ENCODE measurements at places on chromosomes 2 and 18. TPM values are rescaled to one million over a fixed set of nuclear protein-coding genes. Genes with fewer than 3 reads are reported as not detected.

CHRNA1 gene
- total RNA-seq = not detected

PLCD4 gene
- total RNA-seq = 0.49 TPM

ARHGAP25 gene
- total RNA-seq = 46.7 TPM

IL37 gene
- total RNA-seq = not detected

DNA sequence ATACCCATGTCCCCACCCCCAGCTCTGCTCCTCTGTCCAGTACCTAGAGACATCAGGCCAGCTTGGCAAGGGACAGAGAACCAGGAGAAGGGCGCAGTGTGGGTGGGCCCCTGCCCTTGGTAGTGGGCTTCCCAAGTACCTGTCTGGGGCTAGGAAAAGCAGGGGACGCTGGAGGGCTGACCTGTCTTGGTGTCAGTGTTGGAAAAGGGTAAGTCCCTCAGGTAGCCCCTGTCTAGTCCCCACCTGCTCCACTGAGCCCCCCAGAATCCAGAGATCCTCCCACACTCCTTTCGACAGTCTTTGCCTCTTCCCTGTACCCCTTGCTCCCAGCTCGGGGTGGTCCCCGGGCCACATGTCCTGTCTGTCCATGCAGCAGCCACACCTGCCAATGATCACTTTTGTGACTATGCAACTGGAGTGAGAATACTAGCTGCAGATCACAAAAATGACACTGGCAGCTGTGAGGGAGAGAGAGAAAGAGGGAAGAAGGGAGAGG is 14.6 kb downstream of the DNAJB2 start:
- peak; percentile 3 for DNase-seq

DNA sequence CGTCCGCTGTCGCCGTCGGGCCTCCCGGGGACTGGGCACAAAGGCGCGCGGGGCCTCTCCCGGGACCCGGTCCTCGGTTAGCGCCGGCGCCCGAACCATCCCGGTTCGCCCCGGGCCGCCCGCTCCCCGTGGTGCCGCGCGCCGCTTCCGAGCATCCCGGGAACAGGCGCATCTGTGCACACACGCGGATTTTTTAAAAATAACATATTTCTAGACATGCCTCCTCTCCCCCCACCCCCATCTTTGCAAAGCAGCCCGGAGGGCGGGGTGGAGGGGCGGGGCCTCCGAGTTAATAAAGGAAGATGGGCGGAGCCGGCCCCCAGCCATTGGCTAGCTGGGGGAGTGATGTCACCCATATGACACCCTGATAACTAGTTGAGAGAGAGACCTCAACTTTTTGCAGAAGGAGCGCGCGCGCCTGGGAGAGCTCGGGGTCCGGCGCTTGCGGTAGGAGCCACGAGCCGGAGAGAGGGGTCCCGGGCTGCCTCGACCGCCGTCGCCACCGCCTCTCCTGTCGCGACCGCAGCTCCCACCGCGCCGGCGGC is at the start of gene SOX11:
SOX11 (plus strand) TSS at position 400 of the 545 bp plus-strand sequence. CDS start 338 bp downstream, outside the sequence.
- DNase-seq = no peak

DNA sequence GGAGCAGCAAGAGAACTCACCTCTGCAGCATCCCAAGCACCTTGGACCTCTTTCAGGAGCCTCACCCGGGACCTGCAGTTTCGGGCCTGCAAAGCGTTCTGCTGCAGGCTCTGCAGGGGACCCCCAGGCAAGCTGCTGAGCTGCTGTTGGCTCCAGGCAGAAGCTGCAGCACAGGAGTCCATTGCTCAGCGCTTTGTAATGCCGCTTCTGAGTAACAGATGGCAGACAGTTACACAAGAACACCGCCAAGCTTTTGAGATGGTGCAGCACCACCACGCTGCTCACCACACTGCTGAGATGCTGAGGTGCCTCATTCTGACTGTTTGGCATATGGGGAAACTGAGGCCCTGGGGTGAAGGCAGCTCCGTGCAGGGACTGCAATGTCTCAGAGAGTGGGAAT is 1.9 kb upstream of the GALNT14 start:
- DNase-seq = no peak

DNA sequence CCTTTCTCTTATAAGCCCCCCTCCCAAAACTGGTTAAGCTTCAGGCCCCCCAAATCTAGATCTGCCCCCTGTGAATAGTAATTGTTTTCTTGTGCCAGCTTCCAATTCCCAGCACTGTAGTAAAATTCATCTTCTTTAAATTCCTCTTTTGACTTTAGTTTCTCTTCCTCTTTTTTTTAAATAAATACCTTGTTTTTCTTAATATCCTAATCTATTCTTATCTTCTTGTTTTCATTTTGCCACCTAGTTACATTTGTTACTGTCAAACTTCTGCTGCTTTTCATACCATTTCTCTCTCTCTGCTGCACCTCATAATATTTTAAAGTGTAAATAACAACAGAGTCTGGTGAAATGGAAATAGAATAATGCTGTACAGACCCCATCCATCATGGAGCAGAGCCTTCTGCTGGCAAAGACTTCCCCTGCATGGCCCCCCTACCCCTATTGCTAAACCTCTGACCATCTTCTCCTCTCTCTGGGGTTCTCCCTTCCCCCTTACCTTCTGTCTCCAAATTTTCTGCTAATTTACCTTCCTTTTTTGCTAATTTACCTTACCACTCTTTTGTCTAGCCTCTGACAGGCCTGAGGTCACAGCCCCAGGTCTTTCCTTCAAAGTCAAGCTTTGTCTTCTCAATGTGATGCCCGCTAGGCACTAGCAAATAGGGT is 94.9 kb upstream of the PAPOLG start:
- DNase-seq = no peak

DNA sequence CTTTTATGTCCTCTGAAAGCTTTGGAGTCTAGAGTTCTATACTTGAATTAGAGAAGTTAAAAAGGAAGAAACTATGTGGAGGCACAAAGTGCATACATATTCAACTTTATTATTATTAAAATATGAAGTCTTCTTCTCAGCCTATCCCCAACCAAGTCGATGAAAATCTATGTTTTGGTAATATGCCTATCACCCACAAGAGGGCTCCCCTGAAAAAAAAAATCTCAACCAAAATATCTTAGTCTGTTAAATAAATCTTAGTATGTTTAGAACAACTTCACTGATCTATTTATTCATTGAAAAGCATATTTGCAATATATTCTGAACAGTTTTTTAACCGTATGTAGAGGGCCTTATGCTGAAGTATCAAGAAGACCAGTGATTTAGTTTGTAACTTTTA is 804.5 kb downstream of the TDRD15 start:
- DNase-seq = no peak

- DNase-seq = no peak
These were observed 826.5 kb upstream of the PIK3C3 start for GRCh38 chr18:41128545-41128944.

- no peak for DNase-seq
These were observed 38.2 kb downstream of the SNRPD1 start for GRCh38 chr18:21650311-21650710.

- no peak for DNase-seq
These were observed 18.3 kb upstream of the ITGA6 start for GRCh38 chr2:172409042-172409441.

DNA sequence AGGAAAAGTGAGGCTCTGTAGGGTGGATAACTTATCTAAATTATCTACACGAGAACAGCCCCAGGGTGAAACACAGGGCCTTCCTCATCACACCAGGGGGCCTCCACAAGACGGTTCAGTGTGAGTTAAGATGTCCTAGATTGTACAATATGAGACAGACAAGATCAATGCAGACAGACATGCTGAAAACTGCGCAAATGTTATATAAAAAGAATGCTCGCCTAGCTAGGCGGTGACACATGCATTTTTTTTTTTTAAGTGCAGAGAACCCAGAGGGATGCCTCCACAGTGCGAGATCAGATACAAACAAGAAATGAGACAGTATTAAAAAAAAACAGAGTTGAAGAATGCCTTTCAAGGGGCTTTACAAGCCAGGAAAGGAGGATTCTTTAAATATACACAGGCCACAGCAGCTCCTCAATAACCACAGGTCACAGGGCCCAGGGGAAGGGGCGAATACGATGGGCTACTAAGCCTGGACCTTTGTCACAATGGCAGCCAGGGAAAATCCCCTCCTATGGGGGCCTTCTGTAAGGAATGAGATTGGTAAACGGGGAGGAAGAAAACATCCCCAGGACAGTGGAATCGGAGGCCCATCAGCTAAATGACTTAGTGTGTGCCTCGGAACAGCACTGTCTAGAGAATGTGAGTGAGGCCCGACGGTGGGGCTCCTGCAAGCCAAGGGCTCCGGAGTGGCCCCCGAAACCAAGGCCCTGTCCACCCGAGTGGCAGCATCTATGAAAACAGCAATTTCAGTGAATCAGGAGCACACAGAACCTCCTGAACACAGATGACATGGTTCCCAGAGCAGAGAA is 48.9 kb downstream of the ADCY3 start:
- DNase-seq = no peak

- no peak for DNase-seq
These were observed 12.3 kb downstream of the PDCD1 start for GRCh38 chr2:241846406-241846805.

- peak; percentile 61 for DNase-seq
These were observed 3.2 kb downstream of the UBXN4 start for GRCh38 chr2:135744760-135745314.

GRCh38 chr2:12320027-12320734 is 396.6 kb upstream of the TRIB2 start:
- no peak for DNase-seq

DNA sequence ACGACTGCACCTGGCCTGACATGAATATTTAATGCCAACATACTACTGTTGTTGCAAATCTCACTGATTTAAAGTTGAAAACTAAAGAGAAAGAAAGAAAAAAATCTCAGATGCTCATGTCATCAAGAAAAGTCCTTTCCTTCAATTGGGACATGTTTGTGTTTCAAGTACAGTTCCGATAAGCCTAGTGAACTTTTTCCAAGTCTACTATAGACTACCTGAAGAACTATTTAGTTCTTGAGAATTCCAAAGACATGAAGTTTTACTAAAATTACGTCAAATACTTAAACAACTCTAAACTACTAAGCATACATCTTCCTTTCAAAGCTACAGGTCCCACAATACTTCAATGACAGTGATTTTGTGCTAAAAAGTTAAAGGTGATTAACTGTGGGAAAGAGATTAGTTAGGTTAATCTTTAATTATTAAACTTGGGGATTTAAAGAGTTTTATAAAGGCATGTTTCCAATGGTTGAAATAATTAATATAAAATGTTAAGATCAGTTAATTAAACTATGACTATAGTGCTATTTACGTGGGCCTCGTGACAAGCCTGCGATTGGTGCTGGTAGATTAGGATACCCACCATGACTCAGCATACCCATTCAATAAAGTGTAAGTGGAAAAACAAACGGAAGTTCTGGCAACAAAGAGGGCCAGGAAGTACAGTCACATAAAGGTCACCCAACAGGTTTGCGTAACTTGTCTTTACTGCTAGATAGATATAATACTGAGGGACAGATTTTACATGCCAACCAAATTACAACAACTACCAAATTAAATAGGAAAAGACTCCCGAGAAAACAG is 55.5 kb downstream of the SEPTIN10 start:
- peak; percentile 19 for DNase-seq

DNA sequence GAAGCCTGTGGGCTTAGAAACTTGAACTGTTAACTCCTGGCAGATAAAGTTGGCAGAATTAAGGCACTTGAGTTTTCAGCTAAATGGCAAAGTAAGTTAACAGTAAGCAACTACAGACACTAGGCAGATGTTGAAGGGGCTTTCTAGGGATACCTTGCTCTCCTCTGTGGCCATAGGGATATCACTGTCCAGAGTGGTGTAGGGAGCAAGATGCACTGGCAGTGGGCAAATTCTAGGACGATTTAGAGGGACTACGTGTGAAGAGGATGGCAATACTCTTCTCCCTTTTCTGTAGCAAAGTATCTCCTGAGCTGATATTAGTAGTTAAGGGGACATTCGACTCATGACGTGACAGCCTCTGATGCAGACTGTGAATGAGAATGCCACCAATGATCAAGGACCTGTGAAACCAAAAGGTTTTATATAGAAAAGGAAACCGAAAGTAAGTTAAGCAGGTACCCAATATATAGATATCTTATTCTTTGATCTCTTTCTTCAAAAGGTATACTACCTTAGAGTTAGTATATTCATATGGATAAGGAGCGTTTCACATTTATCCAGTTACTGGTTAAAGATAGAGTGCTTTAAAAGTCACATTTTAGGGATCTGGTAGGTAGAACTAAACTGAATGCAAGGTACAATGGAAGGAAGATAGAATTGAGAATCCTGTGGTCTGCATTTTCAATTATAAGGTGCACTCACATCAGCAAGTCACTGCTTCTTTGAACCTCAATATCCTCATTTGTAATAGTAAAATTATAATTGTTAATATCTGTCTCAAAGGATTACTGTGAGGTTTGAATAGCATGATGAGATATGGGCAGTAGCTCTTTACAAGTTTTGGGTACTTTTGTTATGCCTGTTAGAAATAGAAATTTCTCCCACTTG is 106.4 kb downstream of the KCNH7 start:
- DNase-seq = no peak

- DNase-seq = no peak
These were observed 27.6 kb upstream of the GNAL start for GRCh38 chr18:11661430-11661829.

DNA sequence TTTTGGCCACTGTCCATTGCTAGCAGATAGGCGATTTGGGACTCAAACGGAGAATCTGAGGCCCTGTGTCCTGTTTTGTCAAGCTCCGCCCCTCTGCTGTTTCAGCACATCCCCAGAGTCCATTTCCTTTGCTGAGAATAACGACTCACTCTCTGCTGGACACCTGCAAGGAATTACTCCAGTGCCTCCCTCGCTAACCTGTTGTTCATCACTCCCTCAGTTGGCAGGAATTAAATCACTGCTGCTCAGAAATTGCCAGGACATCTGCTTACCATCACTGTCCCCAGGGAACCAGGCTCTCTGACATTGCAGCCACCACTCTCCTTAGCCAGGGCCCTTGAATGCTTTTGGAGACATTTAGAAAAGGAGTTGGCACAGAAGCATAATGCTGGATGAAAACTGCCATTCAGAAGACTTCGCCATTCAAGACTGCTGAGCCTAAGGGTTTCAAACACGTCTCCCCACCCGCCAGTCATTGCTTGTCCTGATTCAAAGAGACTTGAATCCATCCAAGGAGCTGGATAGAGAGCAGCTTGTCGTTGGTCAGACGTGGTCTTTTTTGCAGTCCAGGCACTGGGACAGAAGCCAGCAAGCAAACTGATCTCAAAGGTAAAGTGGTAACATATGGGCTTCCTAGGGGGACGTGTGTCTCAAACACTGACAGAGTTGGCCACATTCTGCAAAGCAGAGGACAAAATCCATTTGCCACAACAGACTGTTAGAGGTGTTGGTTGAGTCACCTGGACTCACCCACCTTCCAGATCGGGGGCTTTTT is 155.3 kb downstream of the UXS1 start:
- no peak for DNase-seq

Measured in activated naive CD4-positive, alpha-beta T cell treated with anti-CD3 and anti-CD28 coated beads for 36 hours (primary cell).